ENCODE measurements at places on chromosomes 2 and 18.

DNA sequence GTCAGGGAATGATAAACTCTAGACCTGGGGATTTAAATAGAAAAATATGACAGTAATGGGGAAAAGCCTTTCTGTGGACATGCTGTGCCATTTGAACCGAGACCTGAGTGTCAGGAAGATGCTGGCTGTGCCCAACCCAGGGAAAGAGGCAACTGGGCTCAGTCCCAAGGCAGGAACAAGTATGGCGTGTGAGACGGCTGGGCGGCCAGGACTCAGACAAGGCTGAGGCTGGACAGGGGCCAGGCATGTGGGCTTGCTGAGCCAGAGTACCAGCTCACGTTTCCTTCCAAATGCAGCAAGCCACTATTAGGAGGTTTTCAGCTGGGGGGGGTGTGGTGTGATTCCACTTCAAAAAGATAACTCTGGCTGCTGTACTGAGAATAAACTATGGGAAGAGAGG lies 92.4 kb downstream of the INPP5D start:
- DNase-seq, result peak; percentile 25

GRCh38 chr2:32835148-32835547 lies 111.6 kb upstream of the LTBP1 start:
- DNase-seq, result no peak

GRCh38 chr2:105362862-105363591 lies 25.7 kb downstream of the C2orf49 start:
- DNase-seq, result no peak

DNA sequence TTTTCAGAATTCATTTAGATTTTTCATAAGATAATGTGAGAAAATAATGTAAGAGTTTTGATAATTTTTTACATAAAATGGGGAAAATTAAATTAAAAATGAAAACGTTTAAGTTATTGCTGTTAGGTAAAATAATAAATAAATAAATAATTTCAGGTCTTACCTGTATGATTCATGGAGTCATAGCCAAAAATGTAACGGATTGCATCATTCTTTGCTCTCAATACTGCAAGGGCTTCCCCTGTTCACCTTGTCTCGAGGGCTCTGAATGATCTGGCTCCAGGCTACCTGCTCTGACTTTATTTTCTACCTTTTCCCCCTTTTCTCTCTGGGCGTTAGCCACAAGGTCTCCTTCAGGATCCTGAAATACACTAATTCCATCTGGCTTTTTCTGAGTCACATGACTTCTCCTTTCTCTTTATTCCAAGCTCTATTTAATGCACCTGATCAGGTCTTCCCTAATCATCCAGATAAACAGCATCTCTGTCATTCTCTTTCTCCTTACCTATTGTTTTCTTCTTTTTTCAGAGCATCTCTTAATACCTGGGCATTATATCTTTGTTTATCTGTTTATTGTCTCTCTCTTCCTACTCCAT lies 30.0 kb upstream of the CFAP36 start:
- DNase-seq, result no peak

- DNase-seq, result no peak
These were observed 224.1 kb downstream of the LRP1B start for GRCh38 chr2:141906678-141907077.

GRCh38 chr2:195508139-195508455 lies 148.9 kb upstream of the SLC39A10 start:
- DNase-seq, result no peak

- DNase-seq, result no peak
These were observed at the start of gene VAMP5 for GRCh38 chr2:85584354-85584856. TSS of gene VAMP5 (plus strand) at chr2:85584431. CDS start at chr2:85584491, 60 bp downstream.

DNA sequence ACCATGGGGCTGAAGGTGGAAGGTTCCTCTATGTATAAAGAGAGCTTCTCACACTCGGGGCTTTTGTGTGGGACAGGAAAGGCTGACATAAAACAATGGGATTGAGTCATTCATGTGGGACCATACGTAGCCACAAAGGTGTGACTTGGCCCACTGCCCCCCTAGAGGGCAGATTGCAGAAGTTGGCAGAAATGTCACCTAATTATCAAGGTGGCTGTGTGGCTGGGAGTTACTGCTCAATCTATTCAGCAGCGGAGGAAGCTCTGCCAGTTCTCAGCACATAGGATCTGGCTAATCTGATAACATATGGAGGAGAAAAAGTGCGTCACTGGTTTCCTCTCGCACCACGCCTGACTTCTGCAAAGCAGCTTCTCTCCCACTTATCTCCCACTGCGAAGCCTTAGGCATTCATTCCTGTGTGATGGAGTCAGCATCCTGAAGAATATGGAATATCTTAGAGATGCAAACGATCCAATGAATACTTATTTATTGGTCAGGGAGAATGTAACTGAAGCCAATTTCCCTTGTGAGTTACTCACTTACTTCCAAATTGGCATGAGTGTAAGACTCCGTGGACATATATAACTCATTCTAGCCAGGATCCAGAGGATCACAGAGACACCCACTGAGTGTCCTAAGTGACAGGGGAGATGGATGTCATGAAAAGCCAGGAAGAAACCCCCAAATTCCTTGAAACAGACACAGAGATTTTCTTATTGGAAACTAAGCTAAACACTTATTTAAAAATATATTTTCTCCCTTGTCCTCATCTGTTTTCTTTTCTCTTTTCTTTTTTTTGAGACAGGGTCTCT lies 344.8 kb downstream of the TGIF1 start:
- peak; percentile 96 for DNase-seq

GRCh38 chr18:48804856-48805610 lies 145.7 kb downstream of the SMAD7 start:
- DNase-seq, result no peak

DNA sequence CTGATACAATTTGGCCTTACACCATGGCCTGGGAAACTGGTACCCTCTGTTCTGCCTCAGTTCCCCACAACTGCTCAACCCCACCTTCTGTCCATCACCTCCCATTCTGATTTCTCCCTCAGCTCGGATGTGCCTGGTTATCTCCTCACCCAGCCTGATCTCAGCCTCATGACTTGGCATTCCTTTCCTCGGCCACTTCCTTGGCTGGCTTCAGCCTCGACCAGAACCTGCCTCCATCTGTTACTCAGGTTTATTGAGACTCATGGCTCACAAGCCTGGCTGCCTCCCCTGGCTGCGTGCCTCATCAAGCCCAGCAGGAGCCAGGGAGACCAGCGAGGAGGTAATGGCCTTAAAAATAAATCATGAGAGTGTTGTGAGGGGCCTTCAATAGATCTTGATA lies 356.2 kb upstream of the SPRED2 start:
- DNase-seq, result no peak

GRCh38 chr2:231528636-231529030 lies 1.6 kb downstream of the NMUR1 start:
- no peak for DNase-seq

- no peak for DNase-seq
These were observed 102.6 kb upstream of the APCDD1 start for GRCh38 chr18:10351858-10352257.

GRCh38 chr2:68333009-68333408 lies 13.3 kb upstream of the CNRIP1 start:
- no peak for DNase-seq

GRCh38 chr2:186884587-186884986 lies 35.6 kb upstream of the ZSWIM2 start:
- DNase-seq, result no peak

DNA sequence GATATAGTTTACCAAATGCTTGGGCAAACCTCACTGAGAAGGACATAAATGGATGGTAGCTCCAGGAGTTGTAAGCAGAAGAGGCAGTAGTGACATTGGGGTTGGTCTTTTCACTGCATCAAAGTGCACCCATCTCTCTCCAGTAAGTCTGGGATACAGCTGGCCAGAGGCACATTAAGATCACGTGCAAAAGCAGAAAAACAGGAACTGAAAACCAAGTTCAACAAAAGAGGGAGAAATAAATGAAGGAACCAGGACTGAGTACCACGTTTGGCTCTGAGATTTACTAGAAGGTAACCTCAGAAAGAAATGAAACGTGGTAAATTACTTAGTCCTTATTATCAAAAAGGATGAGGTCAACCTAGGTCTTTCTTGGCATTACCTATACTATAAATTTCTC lies 259.2 kb downstream of the OSR1 start:
- DNase-seq, result no peak

DNA sequence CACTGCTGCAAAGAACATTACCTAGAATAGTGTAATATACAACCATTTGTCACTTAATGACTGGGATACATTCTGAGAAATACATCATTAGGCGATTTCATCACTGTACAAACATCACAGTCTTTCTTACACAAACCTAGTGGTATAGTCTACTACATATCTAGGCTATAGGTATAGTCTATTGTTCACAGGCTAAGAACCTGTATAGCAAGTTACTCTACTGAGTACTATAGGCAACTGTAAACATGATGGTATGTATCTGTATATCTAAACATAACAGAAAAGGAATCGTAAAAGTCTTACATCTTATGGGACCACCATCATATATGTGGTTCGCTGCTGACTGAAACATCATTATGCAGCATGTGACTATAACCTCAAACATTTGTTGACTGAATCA lies 21.4 kb downstream of the SP3 start:
- no peak for DNase-seq

- DNase-seq, result no peak
These were observed 24.3 kb downstream of the TRAPPC12 start for GRCh38 chr2:3403587-3404334.

DNA sequence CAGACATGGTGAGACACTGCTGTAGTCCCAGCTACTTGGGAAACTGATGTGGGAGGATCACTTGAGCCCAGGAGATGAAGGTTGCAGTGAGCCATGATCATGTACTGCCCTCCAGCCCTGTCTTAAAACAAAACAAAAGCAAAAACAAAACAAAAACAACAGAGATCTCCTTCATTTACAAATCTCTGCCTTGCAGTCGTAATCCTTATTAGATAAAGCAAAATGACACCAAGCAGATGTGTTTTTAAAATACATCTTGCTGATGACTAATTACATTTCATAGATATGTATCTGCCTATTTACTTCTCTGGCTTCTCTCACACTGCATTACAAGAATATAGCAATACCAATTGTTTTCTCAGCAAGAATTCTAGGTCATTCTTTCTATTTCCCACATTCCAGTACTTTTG lies 22.8 kb downstream of the NFE2L2 start:
- DNase-seq, result peak; percentile 51

DNA sequence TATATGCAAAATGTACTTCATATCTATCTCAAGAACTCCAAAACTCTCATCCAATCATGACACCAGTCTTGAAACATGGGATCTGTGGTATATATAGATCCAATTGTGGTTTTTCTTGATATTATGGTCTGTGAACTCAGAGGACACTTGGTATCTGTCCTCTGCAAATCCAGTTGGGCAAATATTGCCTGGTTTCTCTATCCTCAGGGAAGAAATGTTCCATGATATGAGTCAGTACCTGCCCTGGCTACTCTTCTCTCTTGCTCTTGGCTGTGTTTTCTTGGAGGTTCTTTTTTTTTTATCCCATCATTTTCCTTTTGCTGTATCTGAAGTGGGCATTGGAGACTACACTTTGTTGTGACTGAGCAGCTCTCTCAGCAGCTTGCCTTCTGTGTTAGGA lies 10.9 kb downstream of the NBEAL1 start:
- no peak for DNase-seq

DNA sequence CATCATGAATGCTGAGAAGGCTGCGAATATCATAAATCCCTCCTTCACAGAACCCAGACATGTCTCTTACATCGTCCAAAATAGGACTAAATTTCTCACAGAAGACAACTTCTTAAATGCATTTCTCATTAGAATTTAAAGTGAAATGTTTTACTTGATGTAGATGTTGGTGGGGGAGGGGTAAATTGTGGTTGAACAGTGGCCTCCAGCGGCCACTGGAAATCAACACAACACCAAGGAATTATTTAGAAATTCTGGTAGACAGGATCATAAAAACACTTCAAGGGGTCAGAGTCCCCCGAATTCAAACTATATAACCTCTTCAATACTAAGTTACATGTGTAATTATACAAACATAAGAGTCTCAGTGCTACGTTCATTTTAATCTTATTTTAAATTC lies 135.9 kb downstream of the ABCA12 start:
- peak; percentile 61 for DNase-seq

GRCh38 chr2:179253226-179253625 lies 11.4 kb downstream of the SESTD1 start:
- DNase-seq, result no peak

DNA sequence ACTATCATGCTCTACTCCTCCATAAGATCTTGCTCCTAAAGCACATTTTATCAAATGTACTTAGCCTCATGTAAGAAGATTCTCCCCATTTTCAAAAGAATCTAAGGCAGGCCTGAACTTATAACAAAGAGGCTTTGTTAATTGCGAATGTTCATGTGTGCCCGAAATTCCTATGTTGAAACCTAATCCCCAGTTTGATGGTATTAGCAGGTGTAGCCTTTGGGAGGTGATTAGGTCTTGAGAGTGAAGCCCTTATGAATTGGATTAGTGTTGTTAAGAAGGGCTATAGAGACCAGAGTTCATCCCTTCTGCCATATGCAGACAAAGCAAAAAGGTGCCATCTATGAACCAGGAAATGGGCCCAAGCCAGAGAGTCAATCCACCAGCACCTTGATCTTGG lies 234.5 kb downstream of the PAX3 start:
- no peak for DNase-seq

- DNase-seq, result no peak
These were observed 350.8 kb upstream of the NT5C1B start for GRCh38 chr2:18940184-18940583.

- DNase-seq, result no peak
These were observed 20.8 kb downstream of the CCL20 start for GRCh38 chr2:227834423-227834822.
